ENCODE measurements at places on chromosomes 5 and 9.

DNA sequence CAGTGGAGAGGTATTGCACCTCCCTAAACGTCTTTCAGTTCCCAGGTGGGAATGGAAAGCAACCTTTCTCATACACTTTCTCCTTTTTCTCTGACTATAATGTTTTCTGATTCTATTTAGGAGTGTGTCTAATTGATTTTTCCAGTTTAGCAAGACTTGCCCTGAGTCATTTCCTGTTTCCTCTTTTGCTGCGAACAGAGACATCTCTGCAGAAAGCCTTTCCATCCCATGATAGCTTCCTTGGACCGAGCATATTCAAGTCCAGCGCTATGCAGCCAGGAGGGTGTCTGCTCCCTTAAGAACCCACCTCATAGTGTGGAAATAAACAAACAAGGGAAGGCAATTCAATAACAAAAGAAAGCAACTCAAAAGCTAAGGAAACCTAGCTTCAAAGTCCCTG is 60.0 kb upstream of the CDH6 start:
- no peak for DNase-seq

DNA sequence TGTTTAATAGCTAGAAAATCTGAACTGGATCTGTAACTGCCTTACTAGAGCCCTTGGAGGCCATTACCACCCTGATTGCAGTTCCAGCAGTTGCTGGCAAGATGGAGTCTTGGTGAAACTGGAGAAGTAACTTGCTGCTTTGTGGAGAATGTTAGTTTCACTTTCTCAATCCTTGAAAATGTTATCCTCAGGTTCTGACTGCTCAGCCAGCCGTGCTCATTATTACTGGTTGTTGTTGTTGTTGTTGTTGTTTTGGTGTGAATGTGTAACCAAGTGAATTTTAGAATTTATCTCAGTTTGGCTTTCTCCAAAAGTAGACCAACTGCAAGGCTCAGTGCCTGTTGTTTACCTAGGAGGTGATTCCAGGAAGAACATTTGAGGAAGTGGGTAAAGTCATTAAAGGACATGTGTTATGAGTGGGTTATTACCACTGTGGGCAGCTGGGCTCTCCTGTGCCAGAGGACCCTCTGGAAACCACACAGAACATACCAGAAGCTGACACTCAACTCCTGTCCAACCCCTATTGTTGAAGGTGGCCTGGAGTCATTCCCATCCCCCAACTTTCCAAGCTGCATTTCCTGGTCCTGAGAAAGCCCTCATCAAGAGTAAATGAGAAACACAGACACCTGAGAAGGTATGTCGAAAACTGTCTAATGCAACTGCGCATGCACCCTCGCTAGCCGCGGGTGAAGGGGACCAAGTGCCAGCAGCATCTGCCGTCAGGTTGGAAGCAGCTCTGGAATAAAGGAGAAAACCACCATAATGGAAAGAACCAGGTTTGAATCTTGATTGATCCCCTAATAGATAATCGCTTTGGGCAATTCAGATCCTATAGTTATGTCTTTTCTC is 111.6 kb downstream of the CMYA5 start:
- peak; percentile 25 for DNase-seq

DNA sequence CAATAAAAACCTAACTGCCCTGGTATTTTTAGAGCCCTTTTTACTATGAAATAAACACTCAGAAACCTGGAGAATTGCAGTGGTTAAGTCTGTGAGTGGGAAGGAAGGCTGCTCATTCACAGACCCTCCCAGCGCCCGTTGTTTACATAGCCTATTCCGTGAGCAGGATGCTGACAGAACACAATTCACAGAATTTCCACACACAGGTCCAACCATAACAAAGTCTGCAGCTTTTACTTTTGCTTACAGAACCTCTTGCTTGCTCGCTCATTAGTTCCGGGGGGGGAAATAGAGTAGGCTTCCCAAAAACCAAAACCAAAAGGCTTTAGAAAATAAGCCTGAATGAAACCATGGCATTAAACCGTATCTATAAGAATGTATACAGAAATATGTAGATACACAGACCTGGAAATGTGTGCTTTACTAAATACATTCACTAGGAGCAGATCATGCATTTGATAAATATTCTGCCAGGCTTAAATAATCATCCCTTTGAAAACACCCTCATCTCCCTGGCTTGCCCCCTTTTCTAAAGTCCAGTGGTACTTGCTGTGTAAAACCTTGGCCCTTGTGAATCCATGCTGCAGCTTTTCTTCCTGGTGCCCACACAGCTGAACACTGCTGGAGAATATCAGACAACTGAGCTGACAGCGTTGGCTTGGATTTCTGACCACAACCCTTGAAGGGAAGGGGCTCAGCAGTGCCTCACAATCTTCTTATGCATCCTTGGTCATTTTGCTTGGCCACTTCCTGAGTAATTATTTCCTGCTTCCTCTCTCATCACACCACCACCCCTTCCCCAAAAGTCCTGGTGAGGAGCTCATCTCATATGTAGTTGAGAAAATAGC is 128.0 kb downstream of the FANCC start:
- DNase-seq: no peak

DNA sequence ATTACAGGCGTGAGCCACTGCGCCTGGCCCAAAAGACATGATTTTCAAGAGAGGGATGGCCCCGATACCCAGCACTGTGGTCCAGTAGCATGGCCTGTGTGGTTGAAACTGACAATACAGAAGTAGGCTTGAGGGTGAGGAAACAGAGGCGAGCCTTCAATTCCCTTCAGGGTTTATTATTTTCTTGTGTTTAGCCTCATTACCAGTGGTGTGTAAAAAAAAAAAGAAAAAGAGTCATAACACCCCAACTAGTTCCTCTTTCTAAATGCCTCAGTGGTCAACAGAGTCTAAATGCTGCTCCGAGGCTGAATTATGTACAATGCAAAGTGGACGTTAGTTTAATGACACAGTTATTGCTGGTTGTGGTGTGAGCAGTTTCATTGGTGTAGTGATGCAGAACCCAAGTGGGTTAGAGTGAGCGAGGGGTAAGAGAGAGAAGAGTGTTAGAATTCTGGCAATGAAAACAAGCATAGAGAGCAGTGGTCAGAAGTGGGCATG is 58.8 kb downstream of the SNX30 start:
- no peak for DNase-seq

GRCh38 chr5:35898952-35899660 is 39.3 kb downstream of the CAPSL start:
- DNase-seq: no peak
